HTR-8/SVneo (cell line): ENCODE measurements at places on chromosomes 11 and 22.
A peak's percentile ranks its signal among the peaks of the same experiment; 100 is the strongest.

DNA sequence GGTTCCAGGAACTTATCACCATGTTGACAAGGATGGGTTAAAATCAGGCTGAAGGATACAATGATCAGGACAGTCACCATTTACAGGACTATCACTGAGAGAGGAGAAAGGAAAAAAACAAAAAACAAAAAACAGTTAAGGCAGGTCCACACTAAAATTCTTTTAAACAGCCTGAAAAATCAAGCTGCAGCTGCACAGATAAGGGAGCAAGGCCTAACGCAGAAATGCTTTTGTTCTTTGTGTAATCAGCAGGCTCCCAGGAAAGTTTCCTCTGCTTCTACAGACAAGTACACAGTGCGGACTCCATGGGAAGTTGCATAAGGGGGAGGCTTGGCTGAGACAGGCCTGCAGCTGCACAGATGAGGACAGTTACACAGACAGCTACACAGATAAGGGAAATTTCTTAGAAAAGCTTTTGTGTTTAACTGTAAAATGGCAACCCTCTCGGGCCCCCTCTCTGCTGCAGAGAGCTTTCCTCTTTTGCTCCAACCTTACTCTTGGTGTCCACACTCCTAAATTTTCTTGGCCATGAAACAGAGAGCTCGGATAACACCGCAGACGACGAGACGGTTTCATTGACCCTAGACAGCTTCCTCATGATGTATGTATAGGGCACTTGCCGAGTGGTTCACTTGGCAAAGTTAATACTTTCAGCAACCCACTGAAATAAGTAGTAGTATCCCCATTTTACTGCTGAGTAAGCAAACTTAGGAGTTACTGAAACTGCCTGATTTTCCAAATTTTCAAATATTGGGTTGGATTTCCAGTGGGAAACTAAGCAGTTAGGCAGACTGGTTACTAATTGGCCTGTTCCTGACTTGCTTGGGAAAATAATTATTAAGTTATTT, 45.5 kb downstream of the PIWIL3 start:
- DNase-seq: no peak

- DNase-seq: peak; percentile 62
Measured at GRCh38 chr11:104668797-104669463, 229.3 kb downstream of the CASP12 start.

GRCh38 chr11:8102965-8103364, 22.0 kb downstream of the TUB start:
- no peak for DNase-seq

DNA sequence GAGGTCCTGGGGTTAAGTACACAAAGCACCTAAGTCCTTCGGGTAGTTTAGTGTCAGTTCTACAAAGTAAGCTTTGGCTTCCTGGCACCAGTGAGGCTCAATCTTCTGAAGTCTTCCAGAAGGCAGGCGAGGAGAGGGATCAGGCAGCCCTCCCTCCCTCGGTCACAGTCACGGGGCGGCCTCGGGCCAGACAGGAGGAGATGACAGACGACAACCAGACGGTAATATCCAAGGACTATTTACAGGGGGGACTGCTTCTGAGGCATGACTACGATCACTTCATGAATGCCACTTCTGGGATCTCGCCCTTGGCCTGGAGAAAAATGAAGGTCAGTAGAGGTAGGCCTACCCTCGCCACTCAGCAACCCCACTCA, 383 bp upstream of the TMEM223 start:
- no peak for DNase-seq

- DNase-seq: peak; percentile 86
Measured at GRCh38 chr11:114162719-114163123, 103.2 kb downstream of the ZBTB16 start.

DNA sequence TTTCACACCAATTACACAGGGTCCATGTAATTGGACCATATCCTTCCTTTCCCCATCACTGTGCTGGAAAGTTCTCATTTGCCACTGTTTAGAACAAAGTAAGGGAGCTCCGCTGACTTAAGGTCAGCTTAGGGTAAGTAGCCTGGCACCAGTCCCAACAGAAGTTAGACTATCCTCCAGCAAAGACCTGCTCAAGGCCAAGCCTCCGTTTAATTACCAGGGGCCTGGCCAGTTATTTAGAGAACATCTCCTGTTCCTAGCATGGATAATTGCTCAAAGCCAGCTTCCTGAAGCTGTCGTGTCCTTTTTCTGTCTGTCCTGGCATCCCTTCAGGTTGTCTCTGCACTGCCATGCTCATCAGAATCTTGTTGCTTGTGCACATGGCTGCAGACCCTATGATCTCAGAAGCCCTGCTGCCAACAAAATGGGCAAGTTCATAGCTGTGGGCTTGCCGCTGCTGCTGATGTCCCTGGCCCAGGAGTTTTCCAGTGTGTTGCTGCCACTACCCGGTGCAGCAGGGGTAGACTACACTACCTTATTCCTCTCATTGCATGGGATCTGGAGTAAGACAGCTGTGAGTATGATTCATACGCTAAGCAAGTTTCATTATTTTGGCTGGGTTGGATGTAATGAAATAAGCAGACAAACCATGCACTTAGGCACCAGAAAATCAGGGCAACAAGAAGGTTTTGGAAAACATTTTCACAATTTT, 8.1 kb downstream of the OR8A1 start:
- no peak for DNase-seq

- no peak for DNase-seq
Measured at GRCh38 chr11:34002420-34002819, 49.1 kb upstream of the CAPRIN1 start.

DNA sequence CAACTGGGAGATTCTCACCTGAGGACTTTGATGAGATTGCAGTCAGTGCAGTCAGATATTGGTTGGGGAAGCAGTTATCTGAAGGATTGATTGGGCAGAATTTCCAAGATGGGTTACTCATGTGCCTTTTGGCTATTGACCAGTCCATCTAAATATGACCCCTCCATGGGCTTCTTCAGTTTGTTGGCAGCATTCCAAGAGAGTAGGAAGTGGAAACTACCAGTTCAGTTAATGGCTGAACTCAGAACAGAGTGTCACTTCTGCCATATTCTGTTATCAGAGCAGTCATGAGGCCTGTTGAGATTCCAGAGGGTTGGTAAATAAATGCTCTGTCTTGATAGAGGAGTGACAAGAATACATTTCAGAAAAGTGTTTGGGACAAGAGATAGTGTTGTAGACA, 71.0 kb downstream of the CYP2R1 start:
- no peak for DNase-seq

GRCh38 chr11:120336641-120337354, 585 bp downstream of the ARHGEF12 start:
- no peak for DNase-seq

DNA sequence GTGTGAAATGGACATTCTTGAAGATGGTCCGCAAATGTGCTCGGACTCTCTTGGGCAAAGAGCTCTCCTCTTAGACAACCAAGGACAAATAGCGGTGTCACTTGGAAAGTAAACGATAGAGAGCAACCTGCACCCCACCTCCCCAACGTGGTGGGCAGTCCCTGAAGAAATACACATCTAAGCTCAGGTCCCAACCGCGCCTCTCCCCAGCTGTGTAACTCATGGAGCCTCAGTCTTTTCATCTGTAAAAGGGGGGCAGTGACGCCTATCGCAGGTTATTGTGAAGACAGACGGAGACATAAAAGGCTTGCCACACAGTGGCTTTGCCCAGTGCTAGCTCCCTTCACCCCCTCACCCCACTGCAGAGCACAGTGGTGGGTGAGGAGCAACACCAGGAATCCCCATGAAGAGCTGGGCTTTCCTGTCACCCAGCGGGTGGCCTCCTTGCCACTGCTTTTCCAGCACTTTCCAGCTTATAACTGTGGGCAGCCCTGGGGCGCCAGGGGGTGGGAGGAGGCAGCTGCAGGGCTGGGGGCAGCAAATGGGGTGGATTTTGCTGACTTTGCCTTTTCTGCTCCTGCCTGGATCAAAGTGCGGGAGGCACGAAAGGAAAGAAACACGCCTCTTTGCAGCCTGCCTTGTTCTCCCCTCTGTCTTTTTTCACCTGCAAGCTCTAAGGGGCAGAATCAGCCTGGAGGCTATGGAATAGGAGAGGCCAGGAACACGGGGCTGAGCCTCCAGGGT, 73.7 kb upstream of the TSPAN18 start:
- no peak for DNase-seq

- no peak for DNase-seq
Measured at GRCh38 chr11:108558222-108558621, 35.3 kb downstream of the EXPH5 start.

DNA sequence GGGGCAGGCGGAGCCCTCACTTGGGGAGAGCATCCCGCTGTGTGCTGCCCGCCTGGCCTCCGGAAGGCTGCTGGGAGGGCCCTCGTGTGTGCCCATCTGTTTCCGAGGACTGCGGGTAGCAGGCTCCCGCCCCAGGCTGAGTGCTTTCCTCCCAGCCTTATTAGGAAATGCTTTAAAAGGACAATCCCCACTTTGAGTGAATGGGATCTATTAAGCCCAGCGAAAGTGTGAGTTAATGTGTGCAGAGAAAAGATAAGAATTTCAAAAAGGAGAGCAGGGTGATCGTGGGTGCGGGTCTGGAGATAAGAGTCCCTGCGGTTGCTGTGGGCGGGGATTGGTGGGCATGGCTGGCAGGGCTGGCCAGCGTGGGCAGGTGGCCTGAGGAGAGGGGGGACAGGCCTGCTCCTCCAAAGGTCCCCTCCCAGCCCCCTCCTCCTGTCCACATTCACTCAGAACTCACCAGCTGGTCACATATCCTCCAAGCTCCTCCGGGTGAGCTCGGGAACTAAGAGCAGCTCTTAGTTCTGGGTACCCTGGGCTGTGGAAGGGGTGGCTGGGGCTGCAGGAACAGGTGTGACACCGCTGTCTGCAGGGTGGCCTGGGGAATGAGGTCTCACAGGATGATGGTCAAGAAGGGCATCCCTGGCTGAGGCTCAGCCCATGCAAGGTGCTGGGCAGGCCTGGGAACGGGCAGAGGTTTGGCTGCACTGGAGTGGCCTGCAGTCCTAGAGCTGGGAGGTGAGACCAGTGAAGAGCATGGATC, 1260.3 kb downstream of the BRD1 start:
- no peak for DNase-seq

- no peak for DNase-seq
Measured at GRCh38 chr11:130146796-130147195, 12.8 kb upstream of the ST14 start.

GRCh38 chr11:31860391-31860790, 49.3 kb upstream of the PAX6 start:
- DNase-seq: no peak

- DNase-seq: no peak
Measured at GRCh38 chr22:18005201-18005926, 19.0 kb downstream of the MICAL3 start.

GRCh38 chr22:46293577-46294260, 3.0 kb upstream of the GTSE1 start:
- no peak for DNase-seq

- no peak for DNase-seq
Measured at GRCh38 chr11:38543311-38543710, 1945.3 kb upstream of the RAG2 start.

- no peak for DNase-seq
Measured at GRCh38 chr11:65891219-65892136, 1.0 kb downstream of the CCDC85B start.

DNA sequence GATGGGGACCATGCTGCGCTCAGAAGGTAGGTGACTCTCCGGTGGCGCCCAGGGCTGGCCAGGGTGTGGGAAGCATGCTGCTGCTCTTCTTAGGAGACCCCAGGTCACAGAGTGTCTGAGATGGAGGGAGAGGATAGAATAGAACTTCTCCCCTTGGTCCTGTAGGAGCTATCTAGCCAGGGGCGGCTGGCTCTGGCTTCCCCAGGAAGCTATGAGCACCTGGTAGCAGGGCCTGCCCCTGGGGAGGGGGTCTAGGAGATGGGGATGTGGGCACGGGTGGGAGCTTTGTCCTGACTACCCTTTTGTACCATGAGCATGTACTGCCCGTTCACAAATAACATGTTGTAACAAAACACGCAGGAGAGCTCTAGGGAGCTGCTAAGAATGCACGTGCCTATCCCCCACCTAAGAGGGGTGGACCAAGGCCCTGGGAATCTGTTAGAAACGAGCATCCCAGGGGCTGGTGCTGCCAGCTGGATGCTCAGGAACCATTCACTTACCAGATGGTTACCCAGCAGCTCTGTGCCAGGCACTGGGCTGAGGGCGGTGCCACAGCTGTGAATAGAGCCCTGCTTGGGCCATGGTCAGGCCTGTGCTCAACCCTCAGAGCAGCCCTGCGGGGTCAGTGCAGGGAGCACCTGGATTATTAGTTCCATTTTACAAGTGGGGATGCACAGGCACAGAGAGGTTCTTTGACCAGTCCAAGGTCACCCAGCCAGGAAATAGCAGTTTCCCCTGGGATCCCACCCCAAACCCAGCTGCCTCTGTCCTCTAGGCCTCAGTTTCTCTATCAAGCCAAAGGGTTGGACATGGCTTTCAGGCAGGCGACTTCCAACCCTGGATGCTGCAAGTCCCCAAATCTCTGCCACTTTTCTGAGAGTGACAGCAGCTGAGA, 2.2 kb downstream of the SLC39A13 start:
- DNase-seq: no peak

GRCh38 chr11:18836417-18836816, 44.8 kb upstream of the PTPN5 start:
- no peak for DNase-seq

- no peak for DNase-seq
Measured at GRCh38 chr11:93005239-93005638, 35.8 kb downstream of the MTNR1B start.

- peak; percentile 79 for DNase-seq
Measured at GRCh38 chr11:72676861-72677341, 2.7 kb upstream of the PDE2A start.

GRCh38 chr22:49393526-49393925, 434.1 kb downstream of the BRD1 start:
- DNase-seq: no peak

DNA sequence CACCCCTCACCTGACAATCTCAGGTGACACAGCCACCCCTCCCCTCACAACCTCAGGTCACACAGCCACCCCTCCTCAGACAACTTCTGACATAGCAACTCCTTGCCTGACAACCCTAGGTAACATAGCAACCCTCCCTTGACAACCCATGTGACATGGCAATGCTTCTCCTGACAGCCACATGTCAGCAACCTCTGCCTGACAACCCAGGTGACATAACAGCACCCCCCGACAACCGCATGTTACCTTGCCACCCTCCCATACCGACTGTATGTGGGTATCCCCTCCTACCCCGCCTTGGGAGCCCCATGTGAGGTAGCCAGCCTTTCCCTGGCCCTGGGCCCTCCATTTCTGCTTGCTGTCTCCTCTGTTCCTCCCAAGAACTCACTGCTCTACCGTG, 77.7 kb upstream of the B3GAT1 start:
- DNase-seq: no peak

DNA sequence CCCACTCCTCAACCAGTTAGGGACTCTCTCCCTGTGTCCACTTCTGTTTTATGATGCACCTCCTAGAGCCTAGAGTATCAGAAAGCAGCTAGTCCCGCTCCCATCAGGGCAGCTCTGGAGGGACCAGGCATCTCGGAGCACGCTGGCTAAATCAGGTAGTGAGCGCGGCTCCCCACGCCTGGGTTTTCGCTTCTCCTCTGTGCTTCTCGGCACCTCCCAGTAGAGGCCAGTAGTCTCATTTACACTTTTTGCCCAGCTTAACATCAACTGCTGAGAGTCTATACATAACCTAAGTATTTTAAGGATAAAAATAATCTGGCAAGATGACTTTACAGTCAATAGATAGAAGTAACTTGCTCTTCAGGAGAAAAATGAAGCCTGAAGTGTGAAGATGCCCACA, 473.8 kb downstream of the OPCML start:
- DNase-seq: no peak

GRCh38 chr11:99376463-99376862, 355.7 kb downstream of the CNTN5 start:
- DNase-seq: no peak
